Epithelial cell of prostate (primary cell): ENCODE measurements at places on chromosomes 7 and 10.

DNA sequence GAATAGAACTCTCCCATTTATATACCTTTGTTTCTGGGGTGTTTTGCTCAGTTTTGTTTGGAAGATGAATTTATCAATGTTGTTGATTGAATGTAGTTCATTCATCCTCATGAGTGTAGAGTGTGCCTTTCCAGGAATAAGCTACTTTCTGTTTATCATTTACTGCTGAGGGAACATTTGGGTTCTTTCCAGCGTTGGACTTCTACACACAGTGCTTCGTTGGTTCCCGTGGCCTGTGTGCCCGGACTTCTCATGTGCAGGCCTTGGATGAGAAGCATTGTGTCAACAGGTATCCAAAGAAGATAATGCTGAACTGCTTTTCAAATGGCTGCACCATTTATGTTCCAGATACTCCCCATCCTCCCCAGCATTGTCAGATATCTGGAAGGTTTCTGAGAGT, 107.6 kb upstream of the TNS3 start:
- DNase-seq: no peak

DNA sequence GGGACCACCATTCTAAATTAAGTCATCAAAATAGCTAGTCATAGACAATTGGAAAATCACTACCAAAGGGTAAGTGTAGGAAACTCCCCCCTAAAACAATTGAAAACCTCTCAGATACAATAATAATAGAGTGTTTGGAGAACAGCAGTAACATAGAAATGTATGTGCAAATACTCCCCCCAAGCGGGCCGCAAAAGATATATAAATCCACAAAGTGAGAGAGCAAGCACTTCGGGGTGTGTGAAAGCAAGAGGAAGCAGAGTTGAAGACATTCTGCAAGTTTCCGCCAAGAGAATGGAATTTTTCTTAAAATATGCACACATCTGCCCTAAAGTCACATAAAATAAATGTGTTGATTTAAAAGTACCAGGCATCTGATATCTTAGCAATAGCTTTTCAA, 33.3 kb downstream of the CHCHD3 start:
- no peak for DNase-seq

DNA sequence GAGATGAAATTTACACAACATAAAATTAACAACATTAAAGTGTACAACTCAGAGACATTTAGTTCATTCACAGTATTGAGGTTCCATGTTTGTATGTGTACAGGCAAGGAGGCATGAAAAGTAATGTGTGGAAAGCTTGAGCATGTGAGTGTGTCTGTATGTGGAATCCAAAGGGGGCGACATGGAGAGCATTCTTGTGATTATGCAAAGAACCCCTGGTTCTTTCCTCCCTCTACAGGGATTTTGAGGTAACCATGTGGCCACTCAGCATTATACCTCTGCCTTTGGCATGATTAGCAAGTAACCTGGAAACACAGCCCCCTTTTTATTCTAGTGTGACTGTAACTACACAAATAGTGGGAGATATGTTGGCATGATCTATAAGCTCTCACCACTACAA, 21.0 kb downstream of the OR2F1 start:
- no peak for DNase-seq

GRCh38 chr10:26739071-26739631, 41.6 kb downstream of the PDSS1 start:
- DNase-seq: no peak

GRCh38 chr10:7436490-7437100, 25.8 kb upstream of the SFMBT2 start:
- no peak for DNase-seq

- peak; percentile 61 for DNase-seq
Observed at GRCh38 chr10:30493609-30494530, 59.9 kb downstream of the MAP3K8 start.

DNA sequence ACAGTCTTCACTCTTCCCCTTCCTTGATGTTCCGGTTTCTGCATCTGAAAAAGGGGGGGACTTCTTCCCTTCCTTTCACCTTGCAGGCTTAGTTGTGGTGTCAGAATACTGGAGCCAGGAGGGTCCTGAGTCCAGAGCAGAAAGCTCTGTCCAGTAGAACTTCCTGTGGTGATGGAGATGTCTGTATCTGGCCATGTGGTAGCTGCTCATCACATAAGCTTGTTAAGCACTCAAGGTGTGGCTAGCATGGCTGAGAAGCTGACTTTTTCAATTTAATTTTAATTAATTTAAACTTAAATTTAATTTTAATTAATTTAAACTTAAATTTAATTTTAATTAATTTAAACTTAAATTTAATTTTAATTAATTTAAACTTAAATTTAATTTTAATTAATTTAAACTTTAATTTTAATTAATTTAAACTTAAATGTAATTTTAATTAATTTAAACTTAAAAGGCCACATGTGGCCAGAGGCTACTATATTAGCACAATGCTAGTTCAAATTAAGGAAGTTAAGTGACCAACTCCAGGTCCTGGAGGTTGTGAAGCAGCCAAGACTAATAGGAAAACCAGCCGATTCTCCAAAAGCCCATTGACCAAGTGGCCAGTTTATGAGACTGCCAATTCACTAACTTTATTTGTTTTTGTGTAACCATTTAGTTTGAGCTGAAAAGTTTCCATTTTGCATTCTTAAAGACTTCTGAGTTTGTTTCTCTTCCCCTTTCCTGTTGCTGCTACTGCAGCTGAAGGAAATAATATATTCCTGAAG, 16.3 kb downstream of the MSRB2 start:
- no peak for DNase-seq

GRCh38 chr10:6065835-6066234, 3.7 kb upstream of the IL2RA start:
- DNase-seq: no peak
